ENCODE measurements at places on chromosomes 6 and 20.

DNA sequence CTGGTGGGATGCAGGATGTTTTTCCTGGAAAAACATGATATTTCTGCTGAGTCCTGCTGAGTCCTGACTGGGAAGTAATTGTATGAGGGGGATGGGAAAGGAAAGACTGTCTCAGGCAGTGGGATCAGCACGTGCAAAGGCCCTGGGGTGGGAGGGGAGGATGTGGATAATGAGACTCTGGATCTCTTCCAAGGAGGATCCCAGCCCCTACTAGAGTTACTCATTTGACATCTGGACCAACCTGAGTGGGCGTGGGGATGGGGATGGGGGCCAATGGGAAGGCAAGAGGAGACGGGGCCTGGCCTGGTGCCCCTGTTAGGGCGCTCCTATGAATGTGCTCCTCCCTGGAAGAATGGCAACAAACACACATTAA, 73.0 kb downstream of the CD40 start:
- DNase-seq: no peak

DNA sequence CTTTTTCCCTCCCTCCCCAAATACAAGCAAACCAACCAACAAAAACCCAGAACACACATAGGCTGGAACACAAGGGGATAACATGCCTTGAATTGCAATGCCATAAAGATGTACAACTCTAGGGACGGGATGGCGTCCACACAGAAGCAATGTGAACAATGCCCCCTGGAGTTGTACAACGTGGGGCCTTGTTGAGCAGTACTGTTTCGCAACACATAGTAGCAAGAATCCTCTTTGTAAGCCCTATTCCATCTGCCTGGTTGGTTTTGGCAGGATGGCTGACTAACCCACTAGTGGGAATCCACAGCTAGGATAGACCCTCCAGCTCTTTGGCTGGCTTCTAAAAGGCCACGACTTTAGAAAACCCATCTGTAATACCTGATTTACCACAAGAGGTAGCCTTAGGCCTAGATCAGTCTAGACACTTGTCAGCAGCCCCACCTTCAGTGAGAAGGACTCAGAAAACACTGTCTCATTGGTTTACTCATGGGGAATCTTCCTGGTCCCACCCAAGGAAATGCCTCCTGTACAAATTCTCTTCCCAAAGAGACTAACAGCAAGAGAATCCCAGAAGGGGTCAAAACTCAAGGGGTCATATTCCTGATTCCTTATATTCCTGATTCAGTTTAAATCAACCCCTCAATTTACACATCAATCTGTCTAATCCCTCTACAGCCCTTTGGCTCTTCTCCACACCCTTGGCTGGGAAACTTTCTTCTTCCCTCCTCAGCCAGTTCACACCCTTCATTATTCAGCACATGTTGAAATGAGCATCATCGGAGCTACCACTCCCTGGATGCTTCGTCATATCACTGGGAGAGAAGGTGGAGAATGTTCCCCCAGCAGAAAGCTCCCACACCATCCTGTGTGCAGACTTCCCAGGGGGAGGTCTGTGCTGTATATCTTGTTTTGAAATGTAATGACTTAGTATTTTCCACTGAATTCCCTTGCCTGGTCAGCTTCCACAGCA, 622.4 kb upstream of the FLRT3 start:
- DNase-seq: no peak

DNA sequence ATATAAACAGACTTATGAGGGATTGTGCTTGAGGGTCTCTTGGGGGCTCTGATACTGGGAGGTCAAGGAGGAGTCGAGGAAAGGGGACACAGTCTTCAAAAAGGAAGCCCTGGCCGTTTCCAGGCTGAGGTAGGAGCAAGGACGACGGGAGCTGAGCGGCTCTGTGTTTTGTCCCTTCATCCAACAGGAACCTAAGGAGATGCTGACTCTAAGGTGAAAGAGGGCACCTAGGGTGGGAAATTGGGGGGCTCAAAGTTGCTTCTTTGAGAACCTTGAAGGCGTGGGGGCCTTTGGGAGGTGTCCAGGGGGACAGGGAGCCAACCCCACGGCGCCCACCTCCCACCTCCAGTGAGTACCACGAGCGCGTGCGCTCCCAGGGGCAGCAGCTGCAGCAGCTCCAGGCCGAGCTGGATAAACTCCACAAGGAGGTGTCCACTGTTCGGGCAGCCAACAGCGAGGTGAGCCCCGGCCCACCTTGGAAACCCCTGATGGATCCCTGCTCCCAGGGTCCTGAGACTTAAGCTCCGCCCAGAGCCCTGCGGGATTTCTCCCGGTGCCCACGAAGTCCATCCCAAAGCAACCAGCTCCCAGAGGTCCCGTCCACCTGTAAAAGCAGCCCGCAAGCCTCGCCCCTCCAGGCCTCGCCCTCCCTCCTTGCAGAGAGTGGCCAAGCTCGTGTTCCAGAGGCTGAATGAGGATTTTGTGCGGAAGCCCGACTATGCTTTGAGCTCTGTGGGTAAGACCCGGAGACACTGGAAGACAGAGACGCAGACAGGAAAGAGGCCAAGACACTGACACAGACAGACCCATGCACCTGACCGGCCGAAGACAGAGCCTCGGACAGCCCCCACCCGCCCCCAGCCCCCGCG, 2.9 kb downstream of the SPAG4 start:
- DNase-seq: no peak

- DNase-seq: no peak
These were observed 184.4 kb downstream of the HS3ST5 start for GRCh38 chr6:114158411-114158810.

DNA sequence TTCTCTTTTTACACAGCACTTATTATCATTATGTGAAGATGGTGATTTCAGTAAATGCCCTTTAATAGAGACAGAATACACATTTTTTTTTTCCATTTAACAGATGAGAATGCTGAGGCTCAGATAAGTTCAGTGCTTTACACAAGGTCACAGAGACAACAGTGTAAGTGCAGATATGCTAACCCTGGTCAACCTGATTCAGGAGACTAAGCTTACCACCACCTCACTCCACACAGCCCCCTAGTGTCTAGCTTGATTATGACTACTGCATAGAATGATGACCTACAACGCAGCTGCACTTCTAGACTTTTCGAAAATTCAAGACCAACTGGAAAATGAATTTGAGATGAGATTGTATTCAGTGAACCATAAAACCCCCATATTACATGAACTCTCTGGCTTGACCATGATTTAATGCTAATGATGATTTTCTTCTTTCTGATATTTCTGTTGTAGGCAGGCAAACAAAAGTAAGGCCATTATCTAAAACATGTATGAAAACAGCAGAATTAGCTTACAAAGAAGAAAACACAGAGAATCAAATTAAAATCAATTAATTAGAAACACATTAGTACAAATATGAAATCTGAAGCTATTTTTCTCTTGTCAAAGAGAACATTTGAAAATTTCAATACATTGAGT, 212.1 kb upstream of the PHACTR1 start:
- DNase-seq: no peak

GRCh38 chr6:131400054-131400778, 172.8 kb upstream of the ARG1 start:
- no peak for DNase-seq

- DNase-seq: no peak
These were observed 134.6 kb upstream of the EEF1E1 start for GRCh38 chr6:8236956-8237355.

DNA sequence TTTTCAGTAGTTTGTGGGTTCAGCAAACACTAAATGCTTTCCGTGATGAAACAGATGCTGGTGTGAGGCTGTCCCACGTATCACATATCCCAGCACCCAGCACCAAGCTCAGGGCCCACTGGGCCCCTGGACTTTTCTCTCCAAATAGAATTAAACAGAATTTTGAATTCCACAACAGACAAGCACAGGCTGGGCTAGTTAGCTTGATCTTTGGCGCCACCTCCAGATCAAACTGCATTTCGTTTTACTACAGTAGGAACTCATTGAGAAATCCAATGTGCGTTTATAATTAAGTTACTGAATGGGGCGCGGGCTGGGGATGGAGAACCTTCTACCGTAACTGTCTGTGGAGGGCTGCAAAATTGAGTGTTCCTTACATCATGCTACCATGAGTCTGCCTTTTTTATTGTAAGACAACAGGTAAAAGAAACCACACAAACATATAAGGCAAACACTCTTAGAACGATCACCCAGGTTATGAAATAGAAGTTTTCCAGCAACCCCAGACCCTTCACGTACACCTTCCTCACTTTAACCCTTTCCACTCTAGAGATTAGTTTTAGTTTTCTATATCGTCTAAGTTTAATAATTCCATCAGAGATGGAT, 107.8 kb downstream of the ZFP64 start:
- DNase-seq: peak; percentile 19

DNA sequence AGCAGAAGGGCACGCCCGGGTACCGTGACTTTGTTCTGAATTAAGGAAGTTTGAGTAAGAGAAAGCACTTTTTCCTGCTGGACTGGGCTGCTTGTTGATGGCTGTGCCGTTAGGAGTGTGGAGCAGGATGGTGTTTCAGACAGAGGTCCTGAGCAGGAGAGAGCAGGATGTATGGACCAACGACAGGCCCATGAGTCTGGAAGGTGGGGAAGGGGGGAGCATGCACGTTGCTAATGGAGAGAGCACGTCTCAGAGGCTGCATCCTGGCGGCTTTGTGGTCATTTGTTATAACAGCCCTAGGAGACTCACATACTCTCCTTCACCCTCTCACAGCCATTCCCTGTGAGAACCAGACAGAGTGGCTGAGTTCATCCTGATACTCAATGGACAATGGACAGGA, 56.8 kb downstream of the PHACTR3 start:
- no peak for DNase-seq

DNA sequence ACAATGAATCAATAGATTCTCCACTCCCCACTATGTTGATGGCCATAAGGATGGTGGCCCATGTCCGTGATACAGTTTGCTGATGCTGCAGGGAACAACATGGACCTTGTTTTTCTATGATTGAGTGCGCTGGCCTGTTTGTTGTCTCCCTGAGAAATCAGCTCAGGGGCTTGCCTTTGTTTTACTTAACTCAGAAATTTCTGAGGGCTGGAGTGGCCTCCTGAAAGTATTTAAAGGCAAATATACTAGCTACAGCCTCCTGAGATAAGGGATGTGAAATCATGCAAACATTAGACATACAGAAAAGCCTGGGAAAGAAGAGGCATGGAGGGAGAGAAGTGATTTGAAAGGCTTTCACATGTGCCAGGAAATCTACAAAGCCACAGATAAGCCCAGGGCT, 170.3 kb upstream of the FLRT3 start:
- no peak for DNase-seq

- no peak for DNase-seq
These were observed 84.3 kb downstream of the THBS2 start for GRCh38 chr6:169169375-169169774.

- DNase-seq: no peak
These were observed 10.4 kb upstream of the THBD start for GRCh38 chr20:23059846-23060245.

DNA sequence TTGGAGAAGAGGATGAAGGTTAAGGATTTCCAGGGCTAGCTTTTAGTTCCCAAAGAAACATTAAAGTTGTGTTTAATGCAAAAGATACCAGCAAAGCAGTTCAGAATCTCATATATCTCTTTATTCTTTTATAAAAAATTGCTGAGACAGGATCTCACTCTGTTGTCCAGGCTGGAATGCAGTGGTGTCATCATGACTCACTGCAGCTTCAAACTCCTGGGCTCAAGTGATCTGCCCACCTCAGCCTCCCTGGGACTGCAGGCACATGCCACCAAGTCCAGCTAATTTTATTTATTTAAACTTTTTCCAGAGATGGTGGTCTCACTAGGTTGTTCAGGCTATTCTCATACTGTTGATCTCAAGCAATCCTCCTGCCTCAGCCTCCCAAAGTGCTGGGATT, 41.1 kb upstream of the CAP2 start:
- no peak for DNase-seq

DNA sequence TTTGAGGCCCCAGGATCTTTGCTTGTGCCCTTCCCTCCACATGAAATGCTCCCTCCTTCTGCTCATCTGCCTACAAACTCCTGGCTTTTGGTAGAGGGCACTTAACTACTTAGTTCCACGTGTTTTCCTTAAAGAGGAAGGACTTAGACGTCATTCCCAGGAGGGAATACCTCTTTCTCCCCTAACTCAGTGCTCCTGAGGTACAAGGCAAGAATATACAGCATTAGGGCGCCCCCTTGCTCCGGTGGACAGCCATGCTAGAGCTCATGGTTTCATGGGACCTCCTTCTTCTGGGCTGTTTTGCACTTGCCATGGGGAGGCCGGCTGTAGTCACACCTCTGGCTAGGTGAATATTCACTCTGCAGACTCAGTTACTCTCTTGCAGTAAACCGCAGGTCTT, 93.8 kb upstream of the LY86 start:
- DNase-seq: no peak

GRCh38 chr6:101613556-101613955, 220.0 kb downstream of the GRIK2 start:
- no peak for DNase-seq

DNA sequence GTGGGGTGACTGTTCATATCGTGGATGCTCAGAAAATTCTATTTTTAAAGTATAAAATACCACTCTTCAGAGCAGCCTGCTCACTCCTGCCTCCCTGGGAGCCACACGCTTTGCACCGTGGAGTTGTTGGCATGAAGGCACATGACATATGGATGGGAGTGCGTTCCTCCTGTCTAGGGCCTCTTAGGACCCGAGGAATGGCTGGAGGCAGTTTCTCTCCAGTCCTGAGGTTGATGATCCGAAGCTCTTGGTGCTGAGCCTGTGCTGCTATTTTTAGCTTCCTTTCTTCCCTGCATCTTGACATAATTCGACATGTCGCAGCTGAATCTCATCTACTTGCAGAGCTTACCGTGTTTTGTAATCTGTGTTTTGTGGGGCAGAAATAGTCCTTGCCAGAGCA, 73.9 kb downstream of the PHACTR3 start:
- peak; percentile 47 for DNase-seq

- DNase-seq: no peak
These were observed 60.1 kb upstream of the TFAP2D start for GRCh38 chr6:50653253-50653652.

- no peak for DNase-seq
These were observed 44.0 kb downstream of the SRPK1 start for GRCh38 chr6:35876902-35877301.

- DNase-seq: no peak
These were observed 1.3 kb downstream of the TRIM26 start for GRCh38 chr6:30211899-30212298.

- no peak for DNase-seq
These were observed 26.1 kb upstream of the CD83 start for GRCh38 chr6:14091339-14091978.

DNA sequence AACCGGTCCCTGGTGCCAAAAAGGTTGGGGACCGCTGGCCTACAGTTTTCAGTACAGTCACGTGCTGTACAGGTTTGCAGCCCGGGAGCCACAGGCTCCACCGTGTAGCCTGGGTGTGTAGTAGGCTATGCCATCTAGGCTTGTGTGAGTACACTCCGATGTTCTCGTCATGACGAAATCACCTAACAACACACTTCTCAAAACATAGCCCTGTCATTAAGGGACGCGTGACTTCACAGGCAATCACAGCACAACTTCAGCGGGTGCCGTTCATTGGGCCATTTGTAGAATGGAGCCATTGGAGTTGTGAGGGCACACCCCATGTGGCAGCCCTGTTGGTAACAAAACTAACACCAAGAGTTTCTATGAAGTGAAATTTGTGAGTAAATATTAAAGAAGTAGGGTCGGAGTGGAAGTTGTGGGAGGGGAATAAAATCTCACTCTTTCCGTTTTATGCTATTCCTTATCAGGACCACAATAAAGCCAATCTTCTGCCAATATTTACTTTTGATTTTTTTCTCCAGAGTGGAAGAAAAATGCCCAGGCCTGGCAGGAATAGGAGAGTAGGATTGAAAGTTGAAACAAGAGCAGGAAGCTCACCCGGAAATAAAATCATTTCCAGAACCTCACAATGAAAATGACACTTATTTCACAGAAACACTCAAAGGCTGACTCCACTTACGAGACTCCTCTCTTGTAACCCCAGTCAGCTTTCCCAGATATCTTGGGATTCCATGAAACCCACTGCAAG, 63.7 kb upstream of the PTPN1 start:
- no peak for DNase-seq

All from anterior cingulate cortex (tissue), 58 donors.